ENCODE measurements at places on chromosomes 5 and 9. TPM values are rescaled to one million over a fixed set of nuclear protein-coding genes. Genes with fewer than 3 reads are reported as not detected.

BHMT gene
- total RNA-seq = not detected

KIF12 gene
- not detected for total RNA-seq

WNT8A gene
- total RNA-seq = not detected

GLRA1 gene
- total RNA-seq = not detected

GABRA6 gene
- not detected for total RNA-seq

IRX2 gene
- total RNA-seq = not detected

IL9 gene
- not detected for total RNA-seq

Measured in T-helper 17 cell (primary cell).